Activated naive CD8-positive, alpha-beta T cell treated with anti-CD3 and anti-CD28 coated beads, Interleukin-2, amount 50 U/mL, for 24 hours (primary cell): ENCODE measurements at places on chromosomes 1 and 21.

GRCh38 chr1:84768634-84769033 lies 78.4 kb upstream of the SSX2IP start:
- DNase-seq = no peak
- no peak overlapping the region for H3K27ac ChIP-seq
- H3K4me1 ChIP-seq = no peaks in the 10 kb centered on the region
- peaks cover 6% of the 10 kb centered on the region for H3K27me3 ChIP-seq

DNA sequence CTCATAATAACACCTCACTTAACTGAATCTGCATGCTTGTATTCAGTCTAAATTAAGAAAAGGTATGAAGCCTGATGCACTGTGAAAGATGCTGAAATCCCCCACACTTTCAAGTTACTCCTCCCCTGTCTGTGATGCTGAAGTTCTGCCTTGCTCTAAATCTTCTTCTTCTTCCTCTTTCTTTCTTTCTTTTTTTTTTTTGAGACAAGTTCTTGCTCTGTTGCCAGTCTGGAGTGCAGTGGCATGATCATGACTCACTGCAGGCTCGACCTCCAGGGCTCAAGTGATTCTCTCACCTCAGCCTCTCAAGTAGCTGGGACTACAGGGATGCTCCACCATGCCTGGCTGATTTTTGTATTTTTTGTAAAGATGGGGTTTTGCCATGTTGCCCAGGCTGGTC lies 231.0 kb upstream of the B3GALT2 start:
- DNase-seq = peak; percentile 12
- H3K27ac ChIP-seq = peak overlapping the region; percentile 77
- H3K36me3 ChIP-seq = no peaks in the 10 kb centered on the region
- no peaks in the 10 kb centered on the region for H3K27me3 ChIP-seq
- peaks cover 58% of the 10 kb centered on the region for H3K4me1 ChIP-seq
- H3K4me3 ChIP-seq = peak overlapping the region; percentile 0

- no peaks in the 10 kb centered on the region for H3K27me3 ChIP-seq
- H3K4me3 ChIP-seq = no peak overlapping the region
- no peak for DNase-seq
- H3K4me1 ChIP-seq = no peaks in the 10 kb centered on the region
- no peak overlapping the region for H3K27ac ChIP-seq
These were observed 210.6 kb downstream of the ROR1 start for GRCh38 chr1:63984257-63984929.

- no peaks in the 10 kb centered on the region for H3K27me3 ChIP-seq
- no peaks in the 10 kb centered on the region for H3K4me1 ChIP-seq
- DNase-seq = no peak
- no peak overlapping the region for H3K4me3 ChIP-seq
- H3K27ac ChIP-seq = no peak overlapping the region
These were observed 27.9 kb downstream of the ANGEL2 start for GRCh38 chr1:212987702-212988322.

- H3K36me3 ChIP-seq = no peaks in the 10 kb centered on the region
- H3K27me3 ChIP-seq = no peaks in the 10 kb centered on the region
- H3K27ac ChIP-seq = no peak overlapping the region
- H3K4me1 ChIP-seq = no peaks in the 10 kb centered on the region
These were observed 645.7 kb upstream of the PTBP2 start for GRCh38 chr1:96075704-96076455.

DNA sequence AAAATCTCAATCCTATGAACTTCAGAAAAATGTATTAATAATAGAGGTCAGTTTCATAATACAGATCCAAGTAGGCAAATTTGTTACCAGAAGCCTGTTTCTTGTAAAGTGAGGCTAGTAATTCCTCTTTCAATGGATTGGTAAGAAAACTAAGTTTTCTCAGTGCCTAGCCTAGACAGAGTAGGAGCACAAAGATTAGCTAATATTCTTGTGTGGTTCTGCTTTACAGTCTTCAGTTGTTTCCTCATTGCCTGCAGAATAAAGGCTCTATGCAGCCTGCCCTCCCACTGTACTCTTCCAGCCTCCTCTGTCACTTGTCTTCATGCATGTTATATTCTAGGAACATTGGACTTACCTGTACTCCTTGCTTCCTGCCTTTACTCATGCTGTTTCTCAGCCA lies 2.4 kb upstream of the PPP1R15B start:
- peaks cover 23% of the 10 kb centered on the region for H3K36me3 ChIP-seq
- no peak overlapping the region for H3K4me3 ChIP-seq
- H3K27me3 ChIP-seq = no peaks in the 10 kb centered on the region
- peaks cover 40% of the 10 kb centered on the region for H3K4me1 ChIP-seq
- H3K27ac ChIP-seq = peak overlapping the region; percentile 26

- H3K27ac ChIP-seq = no peak overlapping the region
- H3K36me3 ChIP-seq = peaks cover 51% of the 10 kb centered on the region
- no peaks in the 10 kb centered on the region for H3K27me3 ChIP-seq
- H3K4me3 ChIP-seq = no peak overlapping the region
- no peak for DNase-seq
These were observed 7.8 kb downstream of the UBE2Q1 start for GRCh38 chr1:154550657-154551056.

DNA sequence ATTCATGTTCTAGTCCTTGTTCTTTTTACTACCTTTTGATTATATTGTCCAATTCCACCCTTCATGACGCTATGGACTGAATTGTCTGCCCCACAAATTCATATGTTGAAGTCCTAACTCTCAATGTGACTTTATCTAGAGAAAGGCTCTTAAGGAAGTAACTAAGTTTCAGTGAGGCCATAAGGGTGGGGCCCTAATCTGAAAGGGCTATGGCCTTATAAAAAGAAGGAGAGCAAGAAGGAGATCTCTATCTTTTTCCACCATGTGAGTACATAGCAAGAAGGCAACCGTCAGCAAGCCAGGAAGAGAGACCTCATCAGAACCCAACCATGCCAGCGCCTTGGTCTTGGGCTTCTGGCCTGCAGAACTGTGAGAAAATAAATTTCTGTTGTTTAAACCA lies 95.9 kb downstream of the HIVEP3 start:
- H3K27ac ChIP-seq = no peak overlapping the region
- no peak for DNase-seq
- H3K4me1 ChIP-seq = peaks cover 23% of the 10 kb centered on the region
- H3K27me3 ChIP-seq = no peaks in the 10 kb centered on the region

DNA sequence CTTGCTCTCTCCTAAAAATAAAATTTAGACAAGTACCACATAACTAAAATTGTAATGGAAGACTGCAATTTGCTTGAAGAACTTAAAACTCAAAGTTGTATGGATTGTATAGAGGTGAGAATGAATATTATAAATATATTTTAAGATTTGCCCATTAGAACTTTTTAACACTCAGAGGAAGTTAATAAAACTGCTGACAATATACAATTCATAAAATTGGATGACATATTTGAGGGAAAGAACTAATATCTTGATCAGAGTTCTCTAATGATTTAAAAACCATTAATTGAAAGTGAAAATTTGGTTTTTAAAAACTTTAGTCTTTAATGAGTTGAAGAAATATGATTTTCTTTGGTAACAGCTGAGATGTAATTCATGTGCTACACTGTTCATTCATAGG lies 20.9 kb downstream of the TTC3 start:
- no peak overlapping the region for H3K27ac ChIP-seq
- H3K36me3 ChIP-seq = peaks cover 23% of the 10 kb centered on the region
- no peaks in the 10 kb centered on the region for H3K4me1 ChIP-seq
- no peak for DNase-seq
